ENCODE measurements at places on chromosomes 5 and 9.
A peak's percentile ranks its signal among the peaks of the same experiment; 100 is the strongest.

DNA sequence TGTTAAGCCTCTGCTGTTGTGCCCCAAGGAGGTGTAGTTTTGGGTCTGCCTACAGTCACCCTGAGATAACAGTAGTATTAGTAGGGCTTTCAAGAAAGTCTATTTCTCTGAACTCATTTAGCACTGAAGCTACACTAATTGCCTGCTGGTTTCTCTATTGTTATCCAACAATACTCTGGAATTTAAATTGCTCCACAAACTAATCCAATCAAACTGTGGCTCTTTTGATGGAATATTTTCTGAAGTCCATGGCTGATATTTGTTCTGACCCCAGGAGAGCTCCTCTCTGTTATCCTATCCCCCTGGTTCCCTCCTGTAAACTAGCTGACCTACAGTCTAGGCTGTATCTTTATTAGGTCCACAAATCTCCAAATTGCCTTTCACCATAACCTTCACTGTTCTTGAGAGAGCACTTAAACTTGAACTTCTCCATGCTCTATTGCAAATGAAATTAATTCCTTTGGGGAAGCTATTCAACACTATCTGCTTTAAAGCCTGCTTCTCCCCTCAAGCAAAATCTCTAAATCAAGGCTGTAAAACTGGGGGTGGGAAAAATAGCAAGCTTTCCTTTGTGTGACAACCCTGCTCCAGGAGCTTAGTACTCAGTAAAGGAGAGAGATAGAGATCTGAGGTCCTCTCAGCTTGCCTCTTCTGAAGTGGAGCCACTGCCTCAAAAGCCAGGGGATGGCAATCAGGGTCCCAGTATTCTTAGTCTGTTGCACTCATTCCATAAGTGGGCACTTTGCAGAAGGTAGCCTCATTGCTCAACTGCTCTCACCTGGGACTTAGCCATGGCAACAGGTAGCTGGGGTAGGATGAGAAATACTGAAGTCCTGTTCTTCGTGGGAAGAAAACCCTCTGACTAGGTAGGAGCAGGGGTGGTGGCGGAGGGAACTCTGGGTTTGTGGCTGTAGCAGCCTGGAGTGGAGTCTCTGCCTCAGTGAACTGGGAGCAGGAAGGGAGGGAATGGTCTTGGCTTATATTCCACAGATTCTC lies 110.9 kb downstream of the MACIR start:
- no peak for DNase-seq

DNA sequence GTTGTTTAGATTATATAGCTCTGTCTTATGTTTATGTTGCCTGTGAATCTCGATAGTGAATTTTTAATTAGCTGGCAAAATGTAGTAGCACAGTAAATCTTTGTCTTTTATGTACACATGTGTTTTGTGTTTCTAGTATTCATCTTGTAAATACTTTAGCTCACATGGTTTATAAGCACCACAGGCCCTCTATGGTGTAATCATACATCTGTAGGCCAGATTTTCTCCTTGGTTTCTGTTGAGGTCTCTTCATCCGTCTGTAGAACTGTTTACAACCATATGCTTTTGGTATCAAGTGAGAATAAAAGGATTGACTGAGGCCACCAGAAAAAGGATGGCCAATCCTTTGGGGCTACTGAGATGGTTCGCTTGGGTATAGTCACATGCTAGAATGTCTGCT lies 45.0 kb downstream of the PRR16 start:
- no peak for DNase-seq

GRCh38 chr5:102866237-102866600 lies 111.1 kb downstream of the PAM start:
- no peak for DNase-seq

DNA sequence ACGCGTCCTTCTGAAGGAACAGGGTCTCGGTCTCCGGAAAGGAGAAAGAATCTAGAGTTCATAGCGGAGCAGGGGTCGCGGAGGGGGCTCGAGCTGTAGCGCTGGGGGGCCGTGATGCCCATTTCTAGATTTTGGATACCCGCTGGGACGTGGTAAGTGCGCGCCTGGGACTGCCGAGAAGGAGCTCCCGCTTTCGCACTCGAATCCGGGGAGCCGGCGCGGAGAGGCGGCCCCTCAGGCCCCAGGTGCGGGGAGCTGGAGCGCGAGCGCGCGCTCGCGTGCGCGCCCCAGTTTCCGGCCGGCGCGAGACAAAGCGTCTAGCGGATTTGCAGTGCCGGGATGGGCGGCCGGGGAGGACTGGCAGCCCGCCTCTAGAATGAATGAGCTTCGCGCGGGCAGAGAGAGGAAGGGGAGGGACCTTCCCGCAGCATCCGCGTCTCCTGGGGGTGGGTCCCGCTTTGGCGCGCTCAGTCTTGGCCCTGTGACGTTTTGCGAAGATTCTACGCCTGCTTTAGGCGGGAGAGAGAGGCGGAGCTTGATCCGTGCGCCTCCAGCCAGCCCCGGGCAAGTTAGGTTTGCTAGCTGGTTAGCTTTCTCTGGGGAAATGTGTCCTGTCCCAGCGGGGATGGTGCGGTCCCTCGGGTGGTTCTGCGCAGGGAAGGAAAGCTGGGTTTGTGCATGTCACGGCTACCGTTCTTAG lies 1.2 kb downstream of the LMNB1 start:
- DNase-seq = peak; percentile 95

DNA sequence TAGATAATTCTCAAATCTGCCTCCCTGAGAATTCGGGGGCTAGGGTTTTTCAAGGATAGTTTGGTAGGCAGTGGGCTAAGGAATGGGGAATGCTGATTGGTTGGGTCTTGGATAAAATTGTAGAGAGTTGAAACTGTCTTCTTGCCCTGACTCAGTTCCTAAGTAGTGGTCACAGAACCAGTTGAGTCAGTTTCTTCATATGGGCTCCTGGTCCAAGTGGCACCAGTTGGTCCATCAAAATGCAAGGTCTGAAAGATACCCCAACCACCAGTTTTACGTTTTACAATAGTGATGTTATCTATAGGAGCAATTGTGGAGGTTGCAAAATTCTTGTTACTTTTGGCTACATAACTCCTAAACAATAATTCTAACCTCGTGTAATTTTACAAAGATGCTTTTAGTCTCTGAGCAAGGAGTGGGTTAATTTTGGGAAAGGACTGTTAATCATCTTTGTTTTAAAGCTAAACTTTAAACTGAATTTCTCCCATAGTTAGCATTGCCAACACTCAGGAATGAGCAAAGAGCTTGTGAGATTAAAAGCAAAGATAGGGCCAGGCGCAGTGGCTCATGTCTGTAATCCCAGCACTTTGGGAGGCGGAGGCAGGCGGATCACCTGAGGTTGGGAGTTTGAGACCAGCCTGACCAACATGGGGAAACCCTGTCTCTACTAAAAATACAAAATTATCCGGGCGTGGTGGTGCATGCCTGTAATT lies 7.7 kb downstream of the CDK7 start:
- DNase-seq = no peak

- DNase-seq = no peak
Measured at GRCh38 chr9:109098960-109099308, 20.8 kb downstream of the TMEM245 start.

- no peak for DNase-seq
Measured at GRCh38 chr5:60101573-60101972, 208.0 kb upstream of the PDE4D start.

GRCh38 chr5:116424258-116424615 lies 150.4 kb downstream of the SEMA6A start:
- DNase-seq = no peak
